Foreskin keratinocyte (primary cell): ENCODE measurements at places on chromosomes 5 and 9. TPM values are rescaled to one million over a fixed set of nuclear protein-coding genes. Genes with fewer than 3 reads are reported as not detected.

GRCh38 chr5:60649288-60649917 lies 50.6 kb downstream of the DEPDC1B start:
- DNase-seq, result no peak

- no peak for DNase-seq
These were observed 145.4 kb downstream of the TRPM6 start for GRCh38 chr9:74742191-74742790.

GRCh38 chr5:171580502-171581265 lies 161.2 kb downstream of the FGF18 start:
- peak; percentile 21 for DNase-seq

Gene HRCT1
- 0.86 and 1.2 TPM in 2 replicates for polyA plus RNA-seq

DNA sequence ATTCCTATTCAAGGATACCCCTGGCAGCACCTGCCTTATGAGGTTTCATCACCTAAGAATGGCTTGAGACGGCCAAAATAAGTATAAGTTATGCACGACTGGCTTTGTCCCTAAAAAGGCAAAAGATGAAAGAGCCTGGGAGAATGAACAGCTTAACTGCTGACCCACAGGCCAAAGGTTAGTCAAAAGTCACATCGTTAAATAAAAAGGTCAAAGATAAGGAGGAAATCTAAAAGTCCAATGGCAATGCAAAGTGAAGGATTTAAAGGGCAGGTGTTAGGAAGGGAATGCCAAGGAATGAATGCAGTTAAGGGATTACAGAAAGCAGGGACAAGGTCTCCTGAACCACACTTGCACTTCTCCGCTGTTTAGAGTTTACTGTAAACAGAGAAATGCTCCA lies 5.6 kb downstream of the TAL2 start:
- no peak for DNase-seq

- DNase-seq, result peak; percentile 47
These were observed 261.2 kb downstream of the TAF11L14 start for GRCh38 chr5:17895288-17896033.

Gene CNTFR
- not detected in 2 replicates for polyA plus RNA-seq

GRCh38 chr5:16013334-16014065 lies 166.1 kb downstream of the MARCHF11 start:
- peak; percentile 57 for DNase-seq
